ENCODE measurements at places on chromosomes 13 and 19.

DNA sequence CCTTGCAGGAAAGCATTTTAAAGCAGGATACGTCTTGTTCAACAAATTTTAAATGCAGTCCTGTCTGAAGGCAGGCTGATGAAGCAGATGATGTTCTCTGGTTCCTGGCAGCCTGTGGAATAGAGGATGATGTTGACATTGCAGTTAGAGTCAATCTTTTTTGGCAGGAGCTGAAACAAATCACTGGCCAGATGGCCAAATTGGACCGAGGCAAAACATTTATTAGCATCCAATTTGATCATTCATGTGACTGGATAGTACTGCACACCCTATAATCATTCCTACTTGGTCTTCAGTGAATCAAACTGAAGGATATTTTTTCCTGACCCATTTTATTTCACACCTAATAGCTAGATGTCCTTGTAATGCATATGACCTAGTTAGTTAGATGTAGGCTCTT lies 172.2 kb upstream of the SLC10A2 start:
- no peak for DNase-seq

DNA sequence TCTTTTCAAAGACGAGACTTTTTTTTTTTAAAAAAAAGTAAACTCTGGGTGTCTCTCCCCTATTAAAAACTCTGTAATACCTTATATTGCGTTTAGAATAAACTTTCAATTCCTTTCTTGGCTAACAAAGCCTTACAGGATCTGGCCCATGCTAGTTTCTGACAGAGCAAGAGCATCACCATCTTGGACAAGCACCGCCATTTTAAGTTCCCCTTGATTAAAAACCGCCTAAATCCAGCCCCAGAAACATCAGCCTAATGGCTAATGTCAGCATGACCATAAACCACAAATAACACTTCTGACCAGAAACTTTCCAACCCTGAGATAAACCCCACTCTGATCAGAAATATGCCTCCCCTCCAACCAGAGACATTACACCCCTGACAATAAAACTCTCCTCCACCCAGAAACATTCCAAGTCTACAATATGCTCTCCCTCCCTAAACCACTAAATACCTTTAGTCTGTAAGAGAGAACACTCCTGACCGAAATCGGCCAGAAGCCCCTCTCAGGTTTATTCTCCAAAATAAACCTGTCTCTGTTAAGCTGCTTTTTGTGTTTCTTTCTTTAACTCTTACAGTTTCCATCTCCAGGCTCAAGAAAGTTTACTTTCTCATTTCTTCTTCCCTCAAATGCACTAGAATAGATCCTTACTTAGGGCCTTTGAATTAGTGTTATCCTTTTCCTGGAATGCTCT lies 1.6 kb upstream of the AKAP11 start:
- DNase-seq = no peak

- DNase-seq = no peak
These were observed 6.8 kb downstream of the PARP4 start for GRCh38 chr13:24505756-24506155.

DNA sequence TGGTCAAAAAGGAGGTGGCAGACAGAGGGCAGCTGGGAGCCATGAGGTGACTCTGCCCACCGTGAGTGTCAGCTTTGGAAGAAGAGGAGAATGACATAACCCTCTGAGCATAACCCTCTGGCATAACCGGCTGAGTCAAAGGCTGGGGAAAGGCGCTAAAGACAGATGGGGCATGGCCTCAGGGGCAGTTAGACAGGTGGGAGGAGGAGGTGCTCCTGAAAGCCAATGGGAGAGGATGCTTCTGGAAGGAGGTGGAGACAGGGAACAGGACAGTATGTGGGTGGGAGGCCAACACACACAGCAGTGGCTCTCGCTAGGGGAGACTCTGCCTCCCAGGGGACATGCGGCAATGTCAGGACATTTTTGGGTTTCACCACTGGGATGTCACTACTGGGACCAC lies 17.1 kb downstream of the ELAVL1 start:
- DNase-seq = no peak

DNA sequence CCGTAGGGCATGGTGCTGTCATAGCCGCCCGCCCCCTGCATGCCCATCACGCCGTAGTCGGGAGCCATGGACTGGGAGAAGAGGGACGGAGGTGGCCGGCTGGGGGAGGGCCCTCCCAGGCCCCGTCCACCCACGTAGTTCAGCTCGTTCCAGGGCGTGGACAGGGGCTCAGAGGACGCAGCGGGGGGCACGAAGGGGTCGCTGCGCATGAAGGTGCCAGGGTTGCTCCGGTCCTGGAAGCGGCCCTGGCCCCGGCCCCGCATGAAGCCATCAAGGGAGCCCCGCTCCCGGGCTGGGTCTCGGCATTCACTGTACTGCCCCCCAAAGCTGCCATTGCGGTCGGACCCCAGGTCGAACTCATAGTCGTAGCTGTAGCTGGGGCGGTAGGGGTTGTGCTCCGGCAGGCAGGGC lies 6.7 kb downstream of the AKAP8 start:
- no peak for DNase-seq

DNA sequence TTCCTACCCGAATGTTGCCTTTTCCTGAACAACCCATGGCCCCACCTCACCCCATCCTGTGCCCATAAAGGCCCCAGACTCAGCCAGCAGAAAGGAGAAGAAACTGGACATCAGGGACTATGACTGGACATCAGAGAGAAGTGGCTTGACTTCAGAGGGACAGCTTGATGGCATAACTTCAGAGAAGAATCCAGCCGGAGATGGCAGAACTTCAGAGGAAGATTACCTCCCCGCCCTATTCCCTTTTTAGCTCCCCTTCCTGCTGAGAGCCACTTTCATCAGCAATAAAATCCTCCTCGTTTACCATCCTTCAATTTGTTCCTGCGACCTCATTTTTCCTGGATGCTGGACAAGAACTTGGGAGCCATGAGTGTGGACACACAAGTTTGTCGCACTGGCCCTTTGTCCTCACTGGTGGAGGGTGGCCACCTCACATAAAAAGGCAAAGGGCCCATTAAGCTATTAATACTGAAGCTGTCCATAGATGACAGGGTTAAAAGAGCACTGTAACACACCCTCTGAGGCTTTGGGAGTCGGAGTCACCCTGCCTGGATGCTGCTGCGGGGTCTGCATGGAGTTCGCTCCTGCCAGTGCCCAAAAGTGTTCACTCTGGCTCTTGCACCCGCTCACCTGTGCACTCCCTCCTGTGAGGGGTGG lies 260.4 kb downstream of the SLITRK1 start:
- DNase-seq = no peak

- DNase-seq = no peak
These were observed 188.9 kb downstream of the KCTD12 start for GRCh38 chr13:76697288-76697687.

GRCh38 chr19:10898633-10899032 lies 27.3 kb downstream of the CARM1 start:
- no peak for DNase-seq

DNA sequence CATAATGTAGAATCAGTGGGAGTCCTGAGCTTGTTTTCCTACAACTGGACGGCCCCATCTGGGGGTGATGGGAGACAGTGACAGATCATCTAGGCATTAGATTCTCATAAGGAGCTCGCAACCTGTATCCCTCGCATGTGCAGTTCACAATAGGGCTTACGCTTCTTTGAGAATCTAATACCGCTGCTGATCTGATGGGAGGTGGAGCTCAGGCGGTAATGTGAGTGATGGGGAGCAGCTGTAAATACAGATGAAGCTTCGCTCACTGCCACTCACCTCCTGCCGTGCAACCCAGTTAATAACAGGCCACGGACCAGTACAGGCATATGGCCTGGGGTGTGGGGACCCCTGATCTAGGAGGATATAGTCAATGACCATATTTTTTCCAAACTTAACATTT lies 38.8 kb downstream of the RCBTB1 start:
- no peak for DNase-seq

DNA sequence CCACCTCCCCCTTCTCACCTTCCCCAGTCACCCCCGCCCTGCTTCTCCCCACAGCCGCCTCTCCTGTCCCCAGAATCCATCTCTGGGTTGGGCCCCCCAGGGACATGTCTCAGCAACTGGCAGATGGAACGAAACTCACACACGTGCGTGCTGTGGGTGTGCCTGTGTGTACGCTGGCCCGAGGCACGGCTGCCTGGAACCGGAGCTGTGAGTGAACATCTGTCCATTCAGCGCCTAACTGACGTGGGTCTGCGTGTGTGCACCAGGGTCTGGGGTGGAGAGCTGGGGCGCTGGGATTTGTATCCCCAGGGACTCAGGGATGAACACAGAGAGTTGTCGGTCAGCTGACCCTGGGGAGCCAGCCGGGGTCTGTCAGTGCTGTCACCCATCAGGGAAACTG lies 752 bp upstream of the HAS1 start:
- no peak for DNase-seq

DNA sequence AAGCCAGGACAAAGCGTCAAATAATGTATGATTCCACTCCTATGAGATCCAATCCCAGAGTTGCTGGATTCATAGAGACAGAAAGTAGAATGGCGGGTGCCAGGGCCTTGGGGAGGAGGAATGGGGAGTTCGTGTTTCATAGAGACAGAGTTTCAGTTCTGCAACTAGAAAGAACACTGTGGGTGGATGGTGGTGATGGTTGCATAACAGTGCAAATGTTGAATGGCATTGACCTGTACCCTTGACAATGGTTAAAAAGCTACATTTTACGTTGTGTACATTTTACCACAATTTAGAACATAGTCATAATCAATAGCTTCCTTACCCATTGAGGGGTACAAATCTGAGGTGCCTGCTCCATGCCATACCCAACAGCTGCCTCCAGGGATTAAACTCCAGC lies 33.4 kb downstream of the MBD3L2B start:
- DNase-seq = no peak

GRCh38 chr19:35315883-35316282 lies 13.1 kb upstream of the CD22 start:
- DNase-seq = no peak

- no peak for DNase-seq
These were observed 35.2 kb upstream of the C13orf46 start for GRCh38 chr13:114008964-114009589.

DNA sequence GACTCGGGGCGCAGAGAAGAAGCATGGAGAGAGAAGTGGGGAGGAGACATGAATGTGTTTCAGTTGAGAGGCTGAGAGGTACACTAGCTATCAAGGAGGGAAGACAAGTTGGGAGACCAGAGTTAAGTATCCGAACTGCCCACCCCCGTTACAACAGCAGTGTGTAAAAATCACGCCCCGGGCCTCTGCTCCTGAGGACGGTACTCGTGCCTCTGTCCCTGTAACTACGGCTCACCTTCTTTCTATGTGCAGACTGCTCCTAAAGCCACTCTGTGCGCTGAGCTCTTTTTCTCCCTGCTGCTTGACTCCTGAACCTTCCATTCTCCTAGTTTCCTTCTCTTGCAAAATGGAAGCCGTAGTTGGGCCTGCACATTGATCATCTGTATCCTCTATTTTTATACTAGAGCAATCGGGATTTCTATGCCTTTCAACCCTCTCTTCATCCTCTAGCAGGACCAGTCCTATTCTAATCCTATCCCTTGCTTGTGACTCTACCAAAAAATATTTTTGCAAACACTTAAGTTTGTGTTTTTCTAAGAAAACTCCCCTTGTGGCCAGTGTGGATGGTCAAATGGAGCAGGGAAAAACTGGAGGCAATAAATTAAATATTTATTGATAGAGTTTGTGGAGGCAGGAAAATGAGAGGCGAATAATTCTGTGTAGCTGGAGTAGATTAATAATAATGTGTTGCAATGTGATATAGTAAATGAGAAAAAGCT lies 569 bp downstream of the POLR1D start:
- no peak for DNase-seq

- DNase-seq = no peak
These were observed 4.9 kb upstream of the ESD start for GRCh38 chr13:46801858-46802257.

GRCh38 chr19:4367781-4368127 lies 24.4 kb downstream of the MPND start:
- DNase-seq = no peak

DNA sequence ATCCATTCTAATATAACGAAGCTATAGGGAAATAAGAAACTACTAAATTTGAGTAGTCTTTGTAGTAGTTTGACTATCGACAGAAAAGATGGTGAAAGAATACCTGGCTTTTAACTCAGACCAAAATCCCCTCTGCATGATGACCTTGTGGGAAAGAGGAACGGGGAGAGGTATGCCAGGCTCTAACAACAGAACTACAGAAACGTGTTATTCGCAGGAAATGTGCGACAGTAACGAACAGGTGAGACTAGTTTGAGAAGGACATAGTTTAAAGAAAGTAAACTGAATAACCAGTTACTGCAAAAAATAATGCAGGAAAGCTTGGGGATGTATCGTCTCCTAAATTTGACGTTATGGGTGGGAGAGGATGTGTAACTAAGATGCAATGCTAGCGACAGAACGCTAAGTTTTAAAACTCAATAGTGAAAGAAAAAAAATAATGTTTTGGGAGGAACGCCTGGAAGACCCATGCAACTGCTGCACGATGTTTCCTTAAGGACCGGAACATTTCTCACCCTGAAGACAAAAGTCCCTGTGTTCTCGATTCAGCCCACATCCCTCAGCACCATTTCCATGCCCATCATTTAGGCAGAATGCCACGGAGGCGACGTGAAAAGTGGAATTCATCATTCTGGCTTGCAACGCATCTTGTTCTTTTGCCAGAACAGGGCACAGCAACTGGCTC lies 1.6 kb upstream of the RAP2A start:
- DNase-seq = no peak

- no peak for DNase-seq
These were observed 2.6 kb downstream of the AP1M1 start for GRCh38 chr19:16200038-16201010.

GRCh38 chr19:2231621-2232221 lies 4.4 kb downstream of the PLEKHJ1 start:
- DNase-seq = no peak

DNA sequence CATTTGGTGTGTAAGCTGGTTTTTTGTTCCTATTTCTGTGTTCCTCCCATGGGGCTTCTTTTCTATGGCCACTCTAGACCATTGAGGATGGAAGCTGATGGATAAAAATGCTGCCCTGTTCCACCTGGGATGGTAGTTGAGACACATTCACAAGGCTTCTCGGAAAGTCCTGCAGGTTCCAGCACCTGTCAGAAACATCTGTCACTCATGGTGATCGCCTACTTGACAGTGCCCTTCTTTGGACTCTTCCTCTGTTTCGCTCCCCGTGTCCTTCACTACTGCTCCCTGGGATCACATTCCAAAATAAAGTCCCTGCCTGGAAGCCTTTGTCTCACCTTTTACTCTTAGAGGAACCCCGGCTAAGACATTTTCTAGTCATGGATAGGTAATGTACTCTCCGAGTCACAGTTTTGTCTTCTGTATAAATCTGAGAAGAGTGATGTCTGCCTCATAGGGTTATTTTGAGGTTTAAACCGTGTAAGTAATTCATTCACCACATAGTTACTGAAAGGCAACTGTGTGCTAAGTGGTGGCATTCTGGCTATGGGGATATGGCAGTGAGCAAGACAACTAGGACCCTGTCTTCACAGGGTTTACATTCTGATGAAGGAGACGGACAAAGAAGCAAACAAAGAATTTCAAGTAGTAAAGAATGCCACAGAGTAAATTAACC lies 21.0 kb downstream of the UBAC2 start:
- no peak for DNase-seq

- DNase-seq = no peak
These were observed 5.7 kb downstream of the ZNF574 start for GRCh38 chr19:42081584-42082203.

Data from GM04503 (cell line).